Type B pancreatic cell (in vitro differentiated cells): ENCODE measurements at places on chromosomes 3 and 15.

GRCh38 chr3:127289706-127290575, 2.1 kb upstream of the PRR20G start:
- H3K4me3 ChIP-seq: no peak overlapping the region
- H3K4me1 ChIP-seq: no peaks in the 10 kb centered on the region
- DNase-seq: no peak
- H3K36me3 ChIP-seq: no peaks in the 10 kb centered on the region
- peaks cover 26% of the 10 kb centered on the region for H3K27me3 ChIP-seq

DNA sequence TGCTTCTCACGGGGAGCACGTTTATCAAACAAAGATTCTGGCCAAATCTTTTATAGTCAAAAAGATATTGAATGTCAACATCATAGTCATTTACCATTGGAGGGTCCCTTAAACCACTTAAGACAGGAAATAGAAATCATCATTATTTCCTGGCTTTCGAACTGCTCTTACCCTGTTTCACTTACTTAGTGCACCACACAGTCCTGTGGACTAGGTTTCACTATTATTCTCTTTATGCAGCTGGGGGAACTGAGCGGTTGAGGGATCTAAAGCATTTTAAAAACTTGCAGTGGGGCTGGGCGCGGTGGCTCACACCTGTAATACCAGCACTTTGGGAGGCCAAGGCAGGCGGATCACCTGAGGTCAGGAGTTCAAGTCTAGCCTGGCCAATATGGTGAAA, 13.7 kb upstream of the TPRG1 start:
- H3K36me3 ChIP-seq: no peaks in the 10 kb centered on the region
- no peaks in the 10 kb centered on the region for H3K27me3 ChIP-seq
- no peak overlapping the region for H3K27ac ChIP-seq
- H3K4me3 ChIP-seq: no peak overlapping the region

DNA sequence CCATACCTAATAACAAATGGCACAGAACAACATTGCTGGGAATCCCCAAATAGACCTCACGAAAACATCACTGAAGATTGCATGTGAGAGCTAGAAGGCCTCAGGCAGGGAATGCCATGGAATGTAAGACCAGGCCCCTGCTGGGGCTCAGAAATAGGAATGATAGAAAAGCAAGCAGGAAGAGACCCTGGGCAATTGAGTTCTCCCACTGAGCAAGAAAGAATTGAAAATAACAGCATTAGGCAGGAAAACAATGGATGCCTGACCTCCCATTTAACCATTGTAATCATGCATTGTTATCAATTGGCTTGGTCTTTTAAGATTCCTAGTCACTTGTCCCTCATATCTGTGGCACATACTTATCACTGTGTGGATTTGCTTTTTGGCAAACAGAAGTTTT, 581.6 kb downstream of the FHIT start:
- no peak overlapping the region for H3K27ac ChIP-seq
- no peaks in the 10 kb centered on the region for H3K4me1 ChIP-seq
- H3K27me3 ChIP-seq: no peaks in the 10 kb centered on the region
- DNase-seq: no peak
- peaks cover 5% of the 10 kb centered on the region for H3K36me3 ChIP-seq

- H3K4me3 ChIP-seq: no peak overlapping the region
- H3K27ac ChIP-seq: no peak overlapping the region
- H3K27me3 ChIP-seq: no peaks in the 10 kb centered on the region
- DNase-seq: no peak
- H3K4me1 ChIP-seq: peaks cover 2% of the 10 kb centered on the region
Observed at GRCh38 chr3:61353382-61353781, 102.1 kb upstream of the FHIT start.

DNA sequence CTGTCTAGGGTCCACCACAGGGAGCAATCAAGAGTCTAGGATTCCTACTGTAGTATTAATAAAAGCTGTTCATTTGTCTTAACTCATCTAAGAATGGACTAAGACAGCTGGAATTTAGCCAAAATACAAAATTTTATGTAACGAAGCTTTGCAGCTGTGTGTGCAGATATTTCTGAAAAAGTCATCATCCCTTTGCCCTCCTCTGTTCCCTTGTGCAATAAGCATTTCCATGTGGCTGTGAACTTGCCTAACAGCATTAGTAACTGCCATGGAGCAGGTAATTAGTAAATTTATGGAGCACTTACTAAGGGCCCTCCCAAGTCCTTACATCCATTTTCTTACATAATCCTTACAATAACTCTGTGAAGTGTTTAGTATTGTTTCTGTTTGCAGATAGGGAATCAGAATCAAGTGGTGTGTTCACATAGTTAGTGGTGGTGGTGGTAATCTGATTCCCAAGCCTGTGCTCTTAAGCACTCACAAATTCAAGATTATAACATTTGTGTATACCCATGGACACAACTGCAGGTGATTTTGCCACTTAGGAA, 114.5 kb downstream of the RARB start:
- DNase-seq: no peak
- H3K4me3 ChIP-seq: no peak overlapping the region
- H3K27ac ChIP-seq: peak overlapping the region; percentile 28
- no peaks in the 10 kb centered on the region for H3K27me3 ChIP-seq

GRCh38 chr15:100932676-100933348, 13.7 kb downstream of the LRRK1 start:
- no peaks in the 10 kb centered on the region for H3K36me3 ChIP-seq
- no peak overlapping the region for H3K4me3 ChIP-seq
- H3K27me3 ChIP-seq: peaks cover 11% of the 10 kb centered on the region
- peaks cover 18% of the 10 kb centered on the region for H3K4me1 ChIP-seq

DNA sequence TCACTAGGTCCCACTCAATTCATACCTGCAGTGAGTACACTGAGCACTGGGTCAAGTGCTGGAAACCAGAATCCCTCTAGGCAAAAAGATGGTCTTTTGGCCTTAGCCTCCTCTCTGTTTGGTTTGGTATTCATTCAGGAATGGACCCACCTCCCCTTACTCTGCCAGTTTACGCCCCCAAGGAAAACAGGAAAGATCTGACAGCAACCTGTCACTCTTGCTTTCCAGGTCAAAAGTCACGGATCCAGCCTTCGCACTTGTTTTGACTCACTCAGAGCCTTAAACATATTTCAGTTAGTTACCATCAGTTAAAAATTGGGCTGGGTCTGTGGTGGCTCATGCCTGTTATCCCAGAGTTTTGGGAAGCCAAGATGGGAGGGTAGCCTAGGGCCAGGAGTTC, 68.1 kb downstream of the SYNM start:
- no peak overlapping the region for H3K4me3 ChIP-seq
- no peak for DNase-seq
- H3K4me1 ChIP-seq: peaks cover 5% of the 10 kb centered on the region

- DNase-seq: no peak
- H3K4me1 ChIP-seq: peaks cover 13% of the 10 kb centered on the region
- H3K36me3 ChIP-seq: no peaks in the 10 kb centered on the region
- H3K27me3 ChIP-seq: peaks cover 11% of the 10 kb centered on the region
Observed at GRCh38 chr3:65107174-65107573, 419.4 kb upstream of the ADAMTS9 start.

DNA sequence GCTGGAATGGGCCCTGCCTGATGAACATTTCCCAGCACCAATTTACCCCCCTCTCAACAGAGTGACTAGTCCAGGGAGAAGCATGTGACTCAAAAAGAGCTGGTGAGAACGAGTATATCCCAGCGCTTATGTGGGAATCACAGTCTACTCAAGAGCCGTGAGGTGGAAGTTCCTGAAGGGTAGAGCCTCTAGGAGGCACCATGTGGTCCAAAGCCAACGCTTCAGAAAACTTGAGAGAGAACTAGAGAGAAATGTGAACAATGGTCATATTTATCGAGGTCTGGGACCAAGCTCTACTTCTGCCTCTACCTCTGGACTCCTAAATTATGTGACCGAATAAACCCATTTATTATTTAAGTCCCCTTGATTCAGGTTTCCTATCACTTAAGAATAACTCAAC, 111.0 kb upstream of the RAP2B start:
- no peaks in the 10 kb centered on the region for H3K36me3 ChIP-seq
- DNase-seq: no peak
- no peak overlapping the region for H3K4me3 ChIP-seq
- H3K27me3 ChIP-seq: no peaks in the 10 kb centered on the region
- peak overlapping the region; percentile 87 for H3K27ac ChIP-seq

- no peak for DNase-seq
- peaks cover 31% of the 10 kb centered on the region for H3K27me3 ChIP-seq
- H3K27ac ChIP-seq: no peak overlapping the region
- no peak overlapping the region for H3K4me3 ChIP-seq
- H3K36me3 ChIP-seq: no peaks in the 10 kb centered on the region
- H3K4me1 ChIP-seq: no peaks in the 10 kb centered on the region
Observed at GRCh38 chr3:10344147-10344943, 23.4 kb upstream of the SEC13 start.

GRCh38 chr3:118955914-118956556, 78.6 kb downstream of the IGSF11 start:
- H3K4me1 ChIP-seq: no peaks in the 10 kb centered on the region
- H3K36me3 ChIP-seq: no peaks in the 10 kb centered on the region
- H3K4me3 ChIP-seq: no peak overlapping the region
- no peak for DNase-seq

DNA sequence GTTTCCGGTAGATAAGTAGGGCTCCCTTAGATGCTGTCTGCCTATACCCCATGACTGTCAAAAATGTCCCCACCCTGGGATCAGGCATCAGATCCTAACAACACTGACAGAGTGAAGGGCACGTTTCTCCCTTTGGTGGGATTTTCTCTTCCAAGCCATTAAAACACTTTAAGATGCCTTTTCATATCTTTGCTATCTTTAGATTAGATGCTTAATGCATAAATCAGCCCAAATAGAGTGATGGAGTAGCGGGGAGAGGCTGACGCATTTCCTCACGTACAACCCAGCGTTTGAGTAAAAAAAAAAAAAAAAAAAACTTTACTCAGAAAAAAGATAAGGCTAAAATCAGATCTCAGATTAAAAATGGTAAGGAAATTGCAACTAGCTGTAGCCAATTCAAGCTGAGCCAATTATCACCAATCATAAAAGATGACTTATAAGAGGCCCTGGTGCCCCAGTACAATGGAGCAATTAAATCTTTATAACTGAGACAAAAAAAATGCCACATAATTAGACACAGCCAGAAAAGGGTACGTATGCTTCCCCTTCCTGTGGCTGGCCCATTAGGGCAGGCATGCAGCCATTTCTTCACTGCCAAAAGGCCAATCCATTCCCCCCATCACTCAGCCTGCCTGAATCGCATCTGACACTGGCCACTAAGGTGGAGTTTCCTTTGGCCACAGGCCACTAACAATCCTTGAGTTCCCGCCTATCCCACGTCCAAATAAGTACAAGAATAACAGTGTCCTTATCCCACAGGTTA, 45.0 kb downstream of the RFTN1 start:
- H3K36me3 ChIP-seq: peaks cover 9% of the 10 kb centered on the region
- peaks cover 8% of the 10 kb centered on the region for H3K27me3 ChIP-seq
- H3K4me1 ChIP-seq: peaks cover 13% of the 10 kb centered on the region
- DNase-seq: no peak
- no peak overlapping the region for H3K4me3 ChIP-seq

DNA sequence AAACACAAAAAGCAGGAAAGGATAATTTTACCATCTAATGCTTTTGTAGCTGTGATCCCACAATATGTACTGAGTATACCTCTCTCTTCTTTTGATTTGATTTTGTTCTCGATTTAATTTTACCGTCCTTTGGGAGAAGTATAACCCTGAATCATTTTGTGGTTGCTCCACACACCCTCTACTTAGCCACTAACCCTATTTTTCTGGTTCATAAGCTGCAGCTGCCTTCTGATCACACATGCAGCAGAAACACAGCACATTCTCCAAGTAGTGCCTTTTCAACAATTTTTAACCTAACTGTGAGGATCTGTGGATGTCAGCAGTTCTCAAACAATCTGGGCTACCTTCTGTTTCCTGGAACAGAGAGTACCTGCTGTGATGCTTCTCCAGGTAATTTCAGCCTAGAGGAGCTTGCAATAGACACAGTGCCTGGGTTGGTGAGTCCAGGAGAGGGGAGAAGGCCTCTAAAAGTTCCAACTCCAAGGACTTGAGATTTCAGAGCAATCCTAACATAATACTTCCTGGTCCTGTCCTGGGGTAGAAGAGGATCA, 40.3 kb downstream of the HGD start:
- no peak overlapping the region for H3K4me3 ChIP-seq
- H3K4me1 ChIP-seq: peaks cover 3% of the 10 kb centered on the region
- no peaks in the 10 kb centered on the region for H3K36me3 ChIP-seq
- H3K27me3 ChIP-seq: no peaks in the 10 kb centered on the region

DNA sequence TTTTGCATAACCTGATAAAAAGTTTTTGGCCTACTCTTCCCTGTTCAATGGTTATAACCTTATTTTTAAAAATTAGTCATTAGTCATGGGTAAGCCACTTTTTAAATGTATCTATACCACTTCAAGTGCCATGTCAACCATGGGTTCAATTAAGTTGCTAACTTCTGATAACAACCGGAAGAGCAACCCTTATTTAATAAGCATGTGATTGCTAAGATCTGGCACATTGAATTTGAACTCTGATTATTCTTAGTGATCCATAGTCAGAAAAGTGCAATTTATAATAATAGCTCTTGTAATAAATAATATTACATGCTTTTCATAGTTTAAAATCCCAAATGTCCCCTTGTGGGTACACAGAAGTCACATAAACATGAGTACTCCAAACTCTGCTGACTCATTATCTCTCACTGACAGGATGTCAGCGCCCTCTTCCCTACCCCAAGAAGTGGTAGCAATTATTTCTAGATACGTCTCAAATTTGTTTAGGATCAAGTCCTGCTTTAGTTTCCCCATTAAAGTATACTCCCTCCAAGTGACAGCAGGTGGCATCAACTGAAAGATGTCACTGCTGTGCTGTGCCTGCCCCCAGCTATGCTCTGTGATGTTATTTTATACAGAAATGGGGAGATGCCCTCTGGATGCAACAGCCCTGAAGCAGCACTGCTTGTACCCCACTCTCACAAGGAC, 18.6 kb downstream of the SAMD7 start:
- H3K4me3 ChIP-seq: no peak overlapping the region
- H3K4me1 ChIP-seq: no peaks in the 10 kb centered on the region
- no peak overlapping the region for H3K27ac ChIP-seq
- peaks cover 24% of the 10 kb centered on the region for H3K27me3 ChIP-seq
- no peaks in the 10 kb centered on the region for H3K36me3 ChIP-seq
- DNase-seq: no peak

GRCh38 chr3:116263842-116264545, 181.3 kb downstream of the LSAMP start:
- H3K36me3 ChIP-seq: peaks cover 4% of the 10 kb centered on the region
- H3K4me3 ChIP-seq: no peak overlapping the region
- peaks cover 4% of the 10 kb centered on the region for H3K27me3 ChIP-seq
- peaks cover 36% of the 10 kb centered on the region for H3K4me1 ChIP-seq

DNA sequence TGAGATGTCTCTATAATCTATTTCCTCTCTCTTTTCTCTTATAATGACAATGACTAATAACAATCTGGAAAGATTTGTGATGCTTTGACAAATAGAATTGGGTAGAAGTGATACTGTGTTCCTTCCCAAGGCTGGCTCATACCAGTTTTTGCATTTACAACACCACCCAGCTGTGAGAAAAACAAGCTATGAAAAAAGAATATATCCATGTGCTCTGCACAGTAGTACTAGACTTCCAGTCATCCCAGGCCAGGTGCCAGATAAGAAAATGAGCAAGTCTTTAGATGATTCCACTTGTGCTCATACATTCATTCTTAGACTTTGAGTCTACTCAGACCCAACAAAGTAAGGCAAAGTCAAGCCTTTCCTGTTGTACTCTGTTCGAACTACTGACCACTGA, 350.2 kb upstream of the POU1F1 start:
- H3K4me1 ChIP-seq: no peaks in the 10 kb centered on the region
- no peaks in the 10 kb centered on the region for H3K36me3 ChIP-seq
- H3K27ac ChIP-seq: no peak overlapping the region
- no peak overlapping the region for H3K4me3 ChIP-seq

- H3K4me1 ChIP-seq: peaks cover 3% of the 10 kb centered on the region
- H3K36me3 ChIP-seq: no peaks in the 10 kb centered on the region
- H3K4me3 ChIP-seq: no peak overlapping the region
- no peaks in the 10 kb centered on the region for H3K27me3 ChIP-seq
Observed at GRCh38 chr3:126105691-126106187, 21.8 kb upstream of the SLC41A3 start.
